GM12865 (cell line): ENCODE measurements at places on chromosomes 6 and 20.

DNA sequence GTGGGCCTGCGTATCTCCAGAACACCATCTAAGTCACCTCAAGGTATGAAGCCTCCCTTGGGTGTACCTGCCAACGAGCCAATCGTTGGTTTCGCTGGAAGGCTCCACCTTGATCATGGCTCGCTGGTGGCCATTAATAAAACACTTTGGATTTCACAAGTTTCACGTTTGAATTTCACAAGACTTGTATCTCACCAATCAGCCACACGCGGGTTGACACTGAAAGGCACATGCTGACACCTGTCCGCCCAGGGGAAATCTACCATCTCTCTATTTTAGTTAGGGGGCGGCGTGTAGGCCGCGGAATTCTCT, 586 bp upstream of the HMGA1 start:
- DNase-seq: peak; percentile 82

DNA sequence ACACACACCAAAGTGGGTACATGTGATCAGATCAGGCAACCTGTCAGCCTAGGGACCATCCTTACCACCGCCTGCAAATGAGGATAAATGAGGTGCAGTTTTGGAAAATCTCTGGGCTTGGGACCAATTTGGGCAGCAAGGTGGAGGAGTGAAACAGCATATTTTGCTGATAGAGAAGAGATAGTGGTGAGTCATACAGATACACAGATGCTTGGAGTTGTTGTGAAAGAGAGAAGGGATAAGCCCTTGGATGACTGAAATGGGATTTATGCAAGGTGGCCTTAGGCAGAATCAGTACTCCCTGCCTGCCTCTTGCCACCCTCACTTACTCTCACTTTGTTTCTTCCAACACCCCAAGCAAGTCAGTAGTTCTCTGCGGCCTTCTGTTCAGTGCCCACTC, 34.7 kb downstream of the BMP2 start:
- no peak for DNase-seq

- DNase-seq: peak; percentile 62
Measured at GRCh38 chr6:96522465-96523009, 931 bp downstream of the UFL1 start.

DNA sequence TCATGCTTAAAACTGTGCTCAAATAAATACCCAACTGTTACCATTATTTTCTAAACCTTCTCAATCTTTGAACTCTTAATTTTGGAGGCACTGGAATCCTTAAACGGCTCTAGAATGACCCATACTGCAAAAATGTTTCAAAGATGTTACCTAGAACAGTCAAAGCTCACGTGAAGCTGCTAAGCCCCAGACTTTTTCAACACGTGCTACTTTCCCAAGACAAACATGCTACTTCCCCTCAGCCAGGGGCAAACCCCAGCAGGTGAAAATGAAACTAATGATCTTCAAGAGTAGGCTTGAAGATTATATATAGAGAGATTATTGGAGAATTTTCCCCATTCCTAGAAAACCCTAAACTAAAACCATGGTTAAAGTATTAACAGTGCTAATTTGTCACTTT, 28.1 kb downstream of the HUS1B start:
- DNase-seq: peak; percentile 38

GRCh38 chr20:33798444-33798843, 12.7 kb upstream of the CHMP4B start:
- DNase-seq: no peak

- DNase-seq: no peak
Measured at GRCh38 chr20:50224531-50225255, 34.1 kb downstream of the CEBPB start.

- DNase-seq: peak; percentile 1
Measured at GRCh38 chr6:68400396-68400795, 234.7 kb upstream of the ADGRB3 start.

GRCh38 chr20:59765599-59766177, 161.3 kb downstream of the PHACTR3 start:
- peak; percentile 54 for DNase-seq

- DNase-seq: no peak
Measured at GRCh38 chr6:45447005-45447404, 69.3 kb upstream of the SUPT3H start.

DNA sequence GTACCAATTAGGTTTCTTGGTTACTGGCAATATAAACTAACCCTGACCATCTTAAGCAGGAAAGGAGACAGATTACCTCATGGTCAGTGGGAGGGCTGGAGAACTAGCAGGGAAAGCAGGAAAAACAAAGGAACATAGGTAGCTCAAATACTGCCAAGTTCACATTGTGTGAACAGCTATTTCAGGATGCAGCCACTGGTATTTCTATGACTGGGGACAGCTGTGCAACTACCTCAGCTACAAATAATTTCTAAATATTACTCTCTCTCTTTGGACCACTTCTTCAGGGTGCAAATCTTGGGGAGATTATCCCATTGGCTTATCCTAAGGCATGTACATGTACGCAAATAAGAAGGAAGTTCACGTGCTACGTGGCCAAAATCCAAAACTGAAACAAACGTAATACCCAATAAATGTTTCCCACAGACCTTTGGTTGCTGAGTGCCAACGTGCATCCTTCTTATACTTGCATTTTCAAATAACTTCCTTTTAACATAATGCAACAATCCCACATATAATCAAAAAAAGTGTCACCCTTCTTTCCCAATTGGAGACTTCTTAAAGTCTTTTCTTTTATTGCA, 180.9 kb downstream of the PHF3 start:
- DNase-seq: no peak

DNA sequence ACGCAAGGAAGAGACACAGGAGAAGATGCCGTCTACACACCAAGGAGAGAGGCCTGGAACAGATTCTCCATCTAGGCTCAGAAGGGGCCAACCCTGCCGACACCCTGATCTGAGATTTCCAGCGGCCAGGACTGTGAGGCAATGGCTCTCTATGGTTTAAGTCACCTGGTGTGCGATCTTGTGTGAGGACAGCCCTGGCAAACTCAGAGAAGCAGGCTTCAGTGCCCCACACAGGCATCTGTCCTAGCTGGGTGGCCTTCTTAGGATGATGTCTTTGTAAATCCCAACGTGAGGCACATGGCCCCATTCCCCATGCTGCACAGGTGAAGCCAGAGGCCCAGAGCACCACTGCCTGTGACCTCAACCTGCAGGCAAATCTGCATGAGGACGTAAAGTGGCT, 87.6 kb upstream of the FRMD1 start:
- no peak for DNase-seq

- DNase-seq: no peak
Measured at GRCh38 chr20:40758790-40759189, 69.8 kb upstream of the MAFB start.

DNA sequence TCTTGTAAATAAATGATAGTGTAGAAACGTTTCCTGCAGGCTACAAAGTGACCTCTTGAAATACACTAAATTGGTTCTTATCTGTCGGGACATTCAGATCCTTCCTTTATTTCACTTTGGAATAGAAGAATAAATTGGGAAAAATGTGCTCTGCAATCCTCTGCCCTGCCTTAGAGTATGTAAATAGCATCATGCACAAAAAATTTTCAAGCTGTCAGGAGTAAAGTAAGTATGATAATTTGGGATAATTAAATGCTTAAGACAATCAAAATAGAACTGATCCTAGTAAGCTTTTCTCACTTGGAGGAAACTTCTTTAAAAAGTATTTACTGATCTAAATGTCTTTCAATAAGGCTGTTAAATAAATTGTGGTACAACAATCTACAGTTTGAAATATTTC, 3.1 kb upstream of the TPBG start:
- DNase-seq: no peak

DNA sequence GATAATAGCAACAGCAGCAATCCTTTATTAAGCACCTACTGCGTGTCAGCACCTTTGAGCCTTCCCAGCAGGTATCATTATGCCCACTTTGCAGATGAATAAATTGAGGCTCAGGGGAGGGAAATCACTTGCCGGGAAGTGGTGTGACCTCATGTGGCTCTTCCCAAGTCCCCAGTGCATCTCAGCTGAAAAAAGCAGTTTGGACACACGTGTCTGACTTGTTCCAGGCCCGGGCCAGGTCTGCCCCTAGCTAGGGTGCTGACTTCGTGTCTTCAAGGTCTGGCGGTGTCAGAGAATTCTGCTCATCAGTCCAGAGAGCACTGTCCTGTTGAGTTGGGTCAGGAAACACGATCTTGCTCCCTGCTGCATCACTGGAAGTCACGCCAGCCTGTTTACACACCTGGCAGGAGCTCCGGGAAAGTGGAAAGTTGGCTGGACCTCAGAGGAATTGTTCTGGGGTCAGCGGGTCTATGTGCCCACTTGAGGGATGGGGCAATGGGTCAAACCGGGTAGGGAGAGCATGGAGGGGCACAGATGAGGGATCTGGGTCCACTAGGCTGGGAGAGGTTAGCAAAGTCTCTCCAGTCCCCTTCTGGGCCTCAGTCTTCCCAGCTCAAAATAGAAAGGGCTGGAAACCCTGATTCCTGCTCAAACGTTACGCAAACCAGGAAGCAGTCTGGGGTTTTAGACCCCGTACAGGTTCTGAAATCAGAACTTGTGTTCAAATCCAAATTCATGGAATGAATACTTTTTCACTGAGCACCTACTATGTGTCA, 10.5 kb downstream of the SLC13A3 start:
- no peak for DNase-seq

DNA sequence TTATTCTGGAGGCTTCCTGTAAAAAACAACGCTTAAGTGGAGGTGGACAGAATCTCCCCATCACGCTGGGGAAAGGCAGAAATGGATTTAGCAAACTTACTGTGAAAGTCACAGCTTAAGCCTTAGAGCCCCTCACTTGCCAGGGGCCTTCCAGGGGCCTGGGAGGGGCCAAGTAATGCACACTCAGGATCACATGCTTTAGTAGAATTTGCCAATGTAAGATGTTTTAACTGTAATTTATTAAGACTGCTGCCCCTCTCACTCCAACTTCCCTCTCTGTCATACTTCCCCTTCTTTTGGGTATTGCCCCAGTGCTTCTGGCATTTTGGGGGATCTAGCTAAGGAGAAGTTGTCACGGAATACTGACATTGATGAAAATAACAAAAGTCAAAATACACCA, 12.6 kb upstream of the ADA start:
- DNase-seq: no peak

- peak; percentile 63 for DNase-seq
Measured at GRCh38 chr20:36572701-36573102, 695 bp upstream of the TGIF2 start.

DNA sequence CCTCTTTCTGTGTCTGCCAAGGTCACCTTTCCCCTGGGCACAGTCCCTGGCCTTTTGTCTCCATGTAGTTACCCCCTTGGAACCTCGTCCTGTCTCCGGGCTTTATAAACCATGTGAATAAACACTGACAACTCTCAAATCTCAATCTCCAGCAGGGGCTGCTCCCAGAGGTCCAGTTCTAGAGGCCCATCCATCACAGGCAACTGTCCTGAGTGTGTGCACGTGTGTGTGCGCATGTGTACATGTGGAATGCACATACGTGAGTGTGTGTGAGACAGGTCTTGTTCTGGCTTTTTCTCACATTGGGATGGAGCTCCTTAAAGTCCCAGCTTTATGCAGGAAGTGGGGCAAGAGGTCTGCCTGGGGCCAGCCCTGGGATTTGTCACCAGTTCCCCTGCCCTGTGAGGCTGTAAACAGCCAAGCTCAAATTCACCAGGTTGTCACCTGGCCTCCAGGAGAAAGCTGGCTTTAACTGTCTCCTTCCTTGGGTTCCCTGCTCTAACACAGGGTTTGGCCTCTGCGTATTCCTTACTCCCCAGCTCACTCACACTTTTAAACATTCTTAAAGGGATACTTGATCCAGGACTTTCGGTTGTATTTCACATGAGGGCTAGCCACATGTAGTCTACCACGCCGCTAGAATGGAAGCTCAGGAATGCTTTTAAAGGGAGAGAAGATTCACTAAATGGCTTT, 42.7 kb downstream of the RAMACL start:
- DNase-seq: no peak

- DNase-seq: peak; percentile 93
Measured at GRCh38 chr6:2245103-2245876, at the start of gene GMDS. GMDS (minus strand) TSS chr6:2245605.

GRCh38 chr6:151255811-151256210, 16.0 kb downstream of the AKAP12 start:
- no peak for DNase-seq

GRCh38 chr6:119241111-119241465, 108.5 kb downstream of the MAN1A1 start:
- peak; percentile 1 for DNase-seq

GRCh38 chr20:1405801-1406200, 12.9 kb upstream of the FKBP1A start:
- DNase-seq: no peak

GRCh38 chr20:63529180-63529860, 7.9 kb downstream of the PTK6 start:
- peak; percentile 1 for DNase-seq

- no peak for DNase-seq
Measured at GRCh38 chr6:31010393-31011060, at the start of gene MUC22. MUC22 (plus strand) TSS chr6:31010474; CDS start chr6:31010707, 233 bp downstream.

- no peak for DNase-seq
Measured at GRCh38 chr20:31758521-31758920, 19.4 kb downstream of the TPX2 start.

DNA sequence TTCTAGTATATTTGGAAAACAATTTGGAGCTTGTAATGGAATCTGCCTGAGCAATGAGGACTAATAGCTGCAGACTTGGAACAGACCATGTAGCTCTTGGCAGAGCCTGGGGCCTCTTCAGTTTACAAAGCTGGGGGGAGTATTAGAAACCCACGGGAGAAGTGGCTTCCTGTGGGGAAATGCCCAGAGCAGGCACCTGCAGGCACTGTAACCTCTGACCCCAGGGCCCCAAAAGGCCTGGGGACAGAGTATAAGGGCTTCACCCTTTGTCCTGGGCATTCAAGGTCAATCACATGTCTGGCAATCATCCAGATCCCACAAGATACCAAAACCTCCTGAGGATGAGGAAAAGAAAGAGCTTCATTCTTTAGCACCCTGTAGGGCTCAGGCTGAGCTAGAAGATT, 19.4 kb downstream of the PKIG start:
- DNase-seq: no peak

DNA sequence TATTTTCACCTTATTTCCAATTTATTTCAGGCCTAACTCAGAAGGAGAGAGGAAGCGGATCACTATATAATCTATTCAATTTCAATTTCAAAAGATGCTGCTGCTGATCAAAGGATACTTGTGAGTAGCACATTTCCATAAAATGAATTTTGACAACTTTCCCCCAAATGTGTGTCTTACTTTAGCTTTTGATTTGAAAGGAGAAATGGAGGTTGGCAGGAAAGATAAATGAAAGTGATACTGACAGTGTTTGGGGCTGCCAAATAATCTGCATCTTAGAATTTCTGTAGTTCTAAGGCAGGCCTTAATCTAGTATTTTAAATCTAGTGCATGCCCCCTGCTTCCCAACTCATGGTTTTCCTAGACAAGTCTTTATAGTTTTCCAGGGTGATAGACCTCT, 535.4 kb downstream of the DOK5 start:
- no peak for DNase-seq

DNA sequence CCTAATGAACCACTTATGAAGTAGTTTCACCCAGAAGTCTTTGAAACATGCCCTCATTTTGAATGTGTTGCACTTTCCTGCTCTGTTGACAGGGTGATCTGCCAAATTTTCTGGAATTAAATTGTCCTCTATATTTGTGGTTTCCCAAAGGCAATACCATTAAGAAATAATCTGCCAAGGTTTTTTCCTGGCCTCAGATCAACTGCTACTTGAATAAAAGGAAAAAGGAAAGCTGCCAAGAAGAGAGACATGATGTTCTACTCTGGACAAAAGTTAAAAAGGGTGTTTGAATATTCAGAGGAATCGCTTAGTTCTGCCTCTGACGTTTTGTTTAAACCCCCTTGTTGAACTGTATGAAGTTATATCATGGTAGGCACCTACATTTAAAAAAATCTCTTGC, 37.4 kb upstream of the ARMH2 start:
- no peak for DNase-seq
